ENCODE measurements at places on chromosomes 13 and 19.

- no peak for DNase-seq
Observed at GRCh38 chr13:66887088-66887487, 343.0 kb downstream of the PCDH9 start.

DNA sequence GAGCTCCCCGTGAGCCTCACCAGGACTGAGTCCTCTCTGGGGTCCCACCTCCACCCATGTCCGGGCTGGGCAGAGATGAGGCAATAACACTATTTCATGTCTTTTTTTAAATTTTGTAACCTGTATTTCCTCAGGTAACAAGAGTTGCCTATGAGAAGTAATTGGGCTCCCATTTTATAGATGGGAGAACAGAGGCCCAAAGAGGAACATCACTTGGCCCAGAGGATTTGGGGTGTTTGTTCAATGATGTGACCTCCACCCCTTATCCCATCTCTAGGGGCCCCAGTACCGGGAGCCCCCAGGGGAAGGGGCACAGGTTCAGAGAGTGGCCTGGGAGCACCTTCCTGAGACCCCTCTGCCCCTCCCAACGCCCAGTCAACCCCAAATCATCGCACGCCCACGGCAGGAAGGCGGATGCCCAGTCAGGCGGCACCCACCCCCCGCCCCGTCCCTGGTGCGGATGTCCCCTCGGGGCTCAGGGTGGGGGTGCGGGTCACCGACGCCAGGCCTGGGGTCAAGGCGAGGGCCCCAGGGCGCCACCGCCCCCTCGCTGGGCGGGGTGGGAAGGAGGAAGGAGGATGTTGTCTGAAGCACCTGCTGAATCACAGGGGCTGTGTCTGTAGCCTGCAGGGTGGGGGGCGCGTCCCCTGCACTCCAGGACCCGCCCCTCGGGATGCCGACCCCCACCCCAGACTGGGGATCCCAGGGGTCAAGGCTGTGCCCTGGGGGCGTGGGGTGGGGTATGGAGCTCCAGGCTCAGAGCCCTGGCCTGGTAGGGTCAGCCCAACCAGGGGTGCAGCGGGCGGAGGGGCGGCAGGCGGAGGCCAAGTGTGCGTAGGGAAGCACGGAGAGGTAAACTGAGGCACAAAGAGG, 9.0 kb upstream of the CIRBP start:
- DNase-seq: no peak

GRCh38 chr13:91184244-91184926, 163.1 kb upstream of the MIR17HG start:
- no peak for DNase-seq

- no peak for DNase-seq
Observed at GRCh38 chr13:113857531-113858195, 6.2 kb downstream of the GAS6 start.

DNA sequence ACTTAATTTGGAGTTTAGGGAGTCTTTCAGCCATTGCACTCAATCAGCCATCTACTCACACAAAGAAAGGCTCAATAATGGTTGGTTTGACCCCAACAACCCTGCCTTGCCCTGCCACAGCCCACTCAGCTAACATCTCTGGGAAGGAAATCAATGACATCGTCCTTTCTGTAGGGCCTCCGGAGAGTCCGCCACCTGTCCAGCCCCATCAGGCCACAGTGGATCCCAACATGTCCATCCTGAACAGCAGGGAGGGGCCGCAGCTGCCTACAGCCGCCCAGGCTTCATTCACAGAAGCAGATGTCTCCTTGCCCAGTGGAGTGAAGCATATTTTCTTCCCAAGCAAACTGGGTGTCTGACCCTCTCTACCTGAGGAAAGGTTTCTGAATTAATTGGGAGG, 4.2 kb upstream of the CDX2 start:
- DNase-seq: no peak

DNA sequence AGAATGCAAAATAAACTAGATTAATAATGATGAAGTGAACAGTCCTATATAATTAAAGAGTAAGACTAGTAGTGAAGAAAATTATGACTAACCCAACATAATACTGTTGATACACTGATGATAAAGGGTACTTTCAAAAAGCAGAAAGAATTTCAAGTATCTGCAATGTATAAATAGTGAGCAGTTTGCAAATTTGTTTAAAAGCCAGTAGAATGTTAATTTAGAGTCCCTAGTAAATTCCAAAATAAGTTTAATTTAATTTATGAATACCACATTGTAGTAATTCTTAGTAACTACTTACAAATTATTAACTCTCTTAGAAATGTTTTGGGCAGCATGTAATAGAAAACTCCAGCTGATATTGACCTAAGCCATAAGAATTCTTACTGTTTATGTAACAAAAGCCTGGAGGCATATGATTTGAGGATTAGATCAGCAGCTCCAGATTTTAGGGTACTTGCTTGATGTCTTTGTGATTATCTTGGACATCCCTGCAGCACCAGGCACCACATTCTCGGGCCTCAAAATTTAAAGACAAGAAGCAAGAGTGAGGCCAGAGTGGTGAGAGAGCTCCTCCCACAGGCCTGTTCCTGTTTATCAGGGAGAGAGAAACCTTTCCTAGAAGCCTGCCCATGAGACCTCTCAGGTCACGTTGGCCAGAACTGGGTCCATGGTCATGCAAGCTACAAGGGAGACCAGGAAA, 67.6 kb upstream of the TDRD3 start:
- no peak for DNase-seq

DNA sequence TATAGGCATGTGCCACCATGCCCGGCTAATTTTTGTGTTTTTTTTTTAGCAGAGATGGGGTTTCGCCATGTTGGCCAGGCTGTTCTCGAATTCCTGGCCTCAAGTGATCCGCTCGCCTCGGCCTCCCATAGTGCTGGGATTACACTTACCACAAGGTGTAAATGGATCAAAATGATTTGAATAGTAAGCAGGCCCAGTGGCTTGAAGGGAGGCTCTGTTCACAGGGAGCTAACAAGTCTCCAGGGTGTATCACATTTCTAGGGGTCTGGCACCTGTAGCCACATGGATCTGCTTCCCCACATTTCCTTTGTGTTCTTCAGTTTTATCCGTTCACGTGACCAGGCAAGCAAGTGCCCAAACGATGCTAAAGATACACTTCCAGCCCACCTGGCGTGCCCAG, 13.5 kb upstream of the CNFN start:
- no peak for DNase-seq

DNA sequence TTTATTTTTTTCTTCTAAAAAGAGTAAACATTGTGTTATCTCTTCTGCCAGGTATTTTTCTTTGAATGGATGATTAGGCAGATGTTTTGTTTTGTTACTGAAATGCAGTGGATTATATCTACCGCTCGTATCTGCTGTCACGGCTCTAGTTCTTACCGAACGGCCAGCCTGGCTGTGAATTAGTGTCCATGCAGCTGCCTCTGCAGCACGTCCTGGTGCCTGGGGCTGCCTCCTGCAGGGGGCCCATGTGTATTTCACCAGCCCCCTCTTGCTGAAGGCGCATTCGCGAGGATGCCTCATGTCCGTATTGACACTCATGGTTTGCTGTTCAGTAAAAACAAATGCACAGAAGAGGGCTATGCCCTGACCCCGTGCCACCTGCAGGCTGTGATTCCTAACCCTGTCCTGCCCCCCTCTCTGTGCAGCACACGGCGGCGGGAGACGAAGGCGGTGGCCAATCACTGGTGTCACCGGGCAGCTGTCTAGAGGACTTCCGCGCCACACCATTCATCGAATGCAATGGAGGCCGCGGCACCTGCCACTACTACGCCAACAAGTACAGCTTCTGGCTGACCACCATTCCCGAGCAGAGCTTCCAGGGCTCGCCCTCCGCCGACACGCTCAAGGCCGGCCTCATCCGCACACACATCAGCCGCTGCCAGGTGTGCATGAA, 49.9 kb downstream of the RAB20 start:
- no peak for DNase-seq

GRCh38 chr13:112777637-112778406, 88.0 kb downstream of the ATP11A start:
- DNase-seq: no peak

GRCh38 chr13:110164706-110165105, 142.3 kb downstream of the COL4A1 start:
- no peak for DNase-seq

GRCh38 chr13:77002590-77003190, 10.8 kb downstream of the CLN5 start:
- no peak for DNase-seq

- DNase-seq: no peak
Observed at GRCh38 chr19:36574741-36575140, 1.6 kb upstream of the ZNF529 start.

DNA sequence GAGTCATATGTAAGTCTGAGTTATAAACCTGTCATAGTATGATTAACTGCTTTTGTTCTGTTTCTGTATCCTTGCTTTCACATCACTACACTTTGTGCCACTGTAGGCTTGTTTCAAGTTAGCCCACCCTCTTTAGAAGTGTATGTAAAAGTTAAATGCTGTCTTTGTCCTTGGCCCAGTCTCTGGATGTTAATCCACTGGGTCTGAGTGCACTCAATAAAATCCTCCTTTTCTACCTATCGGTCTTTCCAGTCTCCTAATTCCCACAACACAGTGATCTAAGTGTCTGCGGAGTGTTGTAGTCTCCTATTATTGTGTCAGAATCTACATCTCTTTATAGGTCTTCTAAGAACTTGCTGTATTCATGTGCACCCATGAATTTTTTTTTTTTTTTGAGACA, 14.1 kb downstream of the ZNF429 start:
- no peak for DNase-seq

All from HS-27A (cell line).